ENCODE measurements at places on chromosomes 16 and 17.

DNA sequence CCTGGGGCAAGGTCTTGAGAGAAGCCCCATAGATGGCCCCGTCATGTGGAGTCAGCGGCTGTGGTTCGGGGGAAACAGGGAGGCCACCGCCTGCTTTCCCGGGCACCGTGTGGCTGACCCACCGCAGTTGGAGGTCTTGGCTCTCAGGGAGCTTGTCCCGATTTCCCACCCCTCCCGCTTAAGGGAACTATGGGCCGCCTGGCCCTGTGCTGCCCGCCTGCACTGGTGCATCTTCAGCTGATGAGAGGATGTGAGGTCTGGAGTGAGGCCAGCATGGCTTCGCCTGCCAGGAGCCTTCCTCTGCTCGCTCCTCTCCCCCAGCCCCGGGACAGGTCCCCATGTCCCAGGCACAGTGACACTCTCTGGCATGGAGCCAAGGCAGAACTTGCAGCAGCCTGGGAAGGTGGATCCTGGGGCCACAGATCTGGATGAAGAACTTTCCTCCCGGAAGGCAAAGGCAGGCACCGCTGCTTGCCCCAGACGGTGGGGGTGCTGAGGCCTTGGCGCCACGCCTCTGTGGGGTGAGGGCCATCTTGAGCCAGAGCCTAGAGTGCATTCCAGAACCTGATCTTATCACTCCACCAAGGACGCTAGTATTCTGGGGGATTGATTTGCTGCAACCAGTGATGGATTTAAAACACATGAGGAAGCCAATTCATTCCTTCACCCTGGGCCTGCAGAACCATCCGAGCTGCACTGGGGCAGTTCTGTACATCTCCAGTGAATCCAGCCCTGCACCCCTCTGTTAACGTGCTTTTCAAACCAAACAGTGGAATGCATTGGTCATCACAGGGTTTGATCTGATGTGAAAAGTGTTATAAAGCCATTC, 178.6 kb upstream of the TNRC6C start:
- DNase-seq, result peak; percentile 54

DNA sequence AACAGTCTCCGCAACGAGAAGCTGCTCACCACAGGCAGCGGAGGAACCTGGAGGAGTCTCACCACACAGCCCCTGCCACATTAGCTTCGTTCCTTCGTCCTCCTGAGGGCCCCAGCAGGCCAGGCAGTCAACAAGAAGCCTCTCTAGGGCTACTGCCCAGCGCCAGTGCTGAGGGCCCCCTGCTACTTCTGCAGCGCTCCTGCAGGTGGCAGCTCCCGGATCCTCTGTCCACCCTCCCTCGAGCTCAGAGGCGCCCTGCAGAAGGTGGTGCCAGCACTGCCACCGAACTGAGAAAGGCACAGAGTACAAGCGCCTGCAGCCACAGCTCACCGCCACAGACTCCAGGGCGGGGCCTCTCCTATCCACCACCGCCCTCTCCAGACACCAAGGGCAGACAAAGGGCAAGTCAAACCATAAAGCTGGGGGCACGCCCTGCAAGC, 27.3 kb downstream of the KDM8 start:
- no peak for DNase-seq

- DNase-seq, result no peak
Observed at GRCh38 chr16:84082110-84082509, 34.6 kb downstream of the MBTPS1 start.

GRCh38 chr16:88516601-88517061, 53.6 kb upstream of the ZC3H18 start:
- no peak for DNase-seq

DNA sequence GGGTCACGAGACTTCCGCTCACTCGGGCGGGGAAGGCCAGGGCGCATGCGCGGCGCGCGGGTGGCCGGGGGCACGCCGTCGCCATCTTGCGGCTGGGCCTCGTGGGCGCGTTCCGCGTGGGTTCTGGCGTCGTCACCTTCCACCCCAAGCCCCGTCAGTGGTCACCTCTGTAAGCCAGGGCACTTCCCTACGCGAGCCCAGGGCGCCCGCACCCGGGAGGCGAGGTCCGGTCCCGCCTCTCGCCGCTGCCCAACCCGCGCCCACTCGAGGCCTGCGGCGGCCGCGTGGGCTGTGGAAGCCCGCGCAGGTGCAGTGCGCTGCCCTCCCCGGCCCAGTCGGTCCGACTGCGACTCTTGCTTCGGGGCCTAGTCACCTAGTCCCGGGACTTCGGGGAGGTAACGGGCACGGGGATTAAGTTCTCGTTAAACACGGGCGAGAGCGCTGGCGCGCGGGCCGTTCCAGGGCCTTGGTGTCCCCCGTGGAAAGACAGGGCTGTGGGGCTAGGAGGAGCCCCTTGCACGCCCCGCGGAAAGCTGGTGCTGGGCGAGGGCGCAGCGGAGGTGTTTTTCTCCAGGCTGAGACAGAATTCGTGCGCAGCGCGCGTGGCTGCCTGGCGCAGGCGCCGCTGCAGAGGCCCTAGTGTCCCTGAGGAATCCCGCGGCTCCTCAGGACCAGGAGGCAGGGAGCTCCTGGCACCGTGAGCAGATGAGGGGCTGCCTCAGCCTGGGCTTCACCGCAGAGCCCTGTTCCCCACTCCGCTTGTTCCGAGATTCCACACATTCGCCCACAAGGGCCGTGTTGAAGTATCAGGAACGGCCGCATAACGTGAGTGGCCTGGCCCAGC, 472 bp upstream of the ARHGDIA start:
- peak; percentile 92 for DNase-seq

DNA sequence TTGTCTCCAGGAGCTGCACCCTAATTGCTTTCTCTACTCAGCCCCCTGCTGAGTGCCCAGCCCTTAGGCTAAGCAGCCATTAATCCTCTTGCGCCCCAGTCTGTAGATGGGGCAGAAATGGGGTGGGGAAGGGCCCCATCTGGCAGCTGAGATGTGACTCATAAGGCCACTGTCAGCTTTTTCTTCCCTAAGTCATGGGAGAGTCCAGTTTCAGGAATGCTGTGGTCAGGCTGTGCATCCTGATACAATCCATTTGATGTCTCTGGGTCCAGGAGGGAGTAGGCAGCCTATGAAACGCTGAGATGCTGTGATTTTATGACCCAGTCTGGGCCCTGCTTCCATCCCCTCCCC, 12.3 kb downstream of the PLXDC1 start:
- peak; percentile 89 for DNase-seq

DNA sequence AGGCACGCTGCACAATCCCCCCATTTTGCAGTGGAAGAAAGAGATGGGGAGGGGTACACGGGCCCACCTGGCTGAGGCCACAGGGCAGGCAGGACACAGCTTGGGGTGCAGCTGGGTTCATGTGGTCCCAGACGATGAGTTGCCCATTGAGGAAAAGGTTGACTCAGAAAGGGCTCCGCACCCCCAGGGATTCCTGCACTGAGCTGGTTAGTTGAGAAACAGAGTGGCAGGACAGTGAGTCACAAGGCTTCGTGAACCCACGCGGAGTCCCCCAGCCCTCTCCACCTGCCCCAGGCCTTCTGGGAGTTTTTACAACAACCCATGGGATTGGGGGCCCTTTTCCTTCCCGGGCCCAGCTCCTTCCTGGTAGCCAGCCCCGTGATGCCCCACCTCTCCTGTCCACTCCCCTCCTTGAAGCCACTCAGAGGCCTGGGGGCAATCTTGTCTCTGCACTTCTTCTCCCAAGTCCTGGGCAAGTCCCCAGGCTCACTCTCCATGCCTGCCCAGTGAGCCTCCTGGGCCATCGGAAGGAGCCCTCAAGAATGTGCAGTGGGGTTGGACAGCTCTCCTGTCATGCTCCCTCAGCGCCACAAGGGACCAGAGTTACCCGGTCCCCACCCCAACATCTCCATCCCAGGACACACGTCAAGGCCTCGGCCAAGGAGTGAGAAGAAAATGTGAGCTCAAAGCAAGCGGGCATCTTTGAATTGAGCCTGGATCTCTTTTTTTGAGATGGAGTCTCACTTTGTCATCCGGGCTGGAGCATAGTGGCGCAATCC, 251.2 kb downstream of the PARN start:
- DNase-seq, result peak; percentile 78
